EH (cell line): ENCODE measurements at places on chromosomes 2 and 18.

DNA sequence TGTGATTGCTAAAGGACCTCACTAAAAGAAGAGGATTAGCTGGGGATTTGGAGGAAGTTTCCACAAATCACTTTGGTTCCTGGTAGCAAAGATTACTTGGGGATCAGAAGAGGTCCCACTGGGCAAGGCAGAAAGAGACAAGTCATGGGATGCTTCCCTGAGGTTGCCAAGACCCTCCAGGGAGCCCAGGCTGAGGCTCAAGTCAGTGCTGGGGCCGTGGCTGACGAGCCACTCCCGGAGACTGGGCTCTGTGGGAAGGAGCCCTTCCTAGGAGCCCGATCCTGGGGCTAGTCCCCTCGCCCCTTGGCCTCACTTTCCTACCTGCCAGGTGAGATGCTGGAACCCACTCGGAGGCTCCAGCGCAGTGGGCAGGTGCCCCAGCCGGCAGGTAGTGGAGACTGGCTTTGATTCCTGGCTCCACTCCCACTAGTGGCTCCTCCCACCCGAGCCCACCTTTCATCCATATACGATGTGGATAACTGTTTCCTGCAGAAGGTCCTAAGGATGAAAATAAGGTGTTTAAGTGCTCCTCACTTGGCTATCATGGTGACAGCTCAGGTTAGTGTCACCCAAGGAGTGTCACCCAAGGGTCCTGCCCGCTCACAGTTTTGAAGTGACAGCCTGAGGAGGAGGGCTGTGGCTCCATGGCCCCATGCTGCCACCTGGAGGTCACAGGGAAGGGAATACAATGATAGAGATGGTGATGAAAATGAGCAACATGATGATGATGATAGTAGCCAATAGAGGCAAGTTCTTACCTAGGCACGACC lies 100.5 kb downstream of the CAPN13 start:
- peak; percentile 75 for DNase-seq

- DNase-seq = no peak
These were observed 1.6 kb upstream of the DNER start for GRCh38 chr2:229715895-229716507.

DNA sequence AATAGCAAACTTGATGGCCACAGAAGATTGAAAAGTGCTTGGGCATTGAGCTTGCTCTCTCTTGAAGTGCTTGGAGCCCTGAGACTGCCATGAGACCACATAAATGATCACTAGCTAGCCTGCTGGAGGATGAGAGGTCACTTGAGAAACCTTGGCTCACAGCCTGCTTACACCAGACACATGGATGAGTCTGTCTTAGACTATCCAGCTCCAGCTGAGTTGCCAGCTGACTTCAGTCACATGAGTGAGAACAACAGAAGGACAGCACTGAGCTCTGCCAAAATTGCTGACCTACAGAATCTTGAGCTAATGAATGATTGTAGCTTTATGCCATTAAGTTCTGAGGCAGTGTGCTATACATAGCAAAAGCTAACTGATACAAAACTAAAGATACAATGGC lies 18.1 kb downstream of the NABP1 start:
- peak; percentile 94 for DNase-seq

DNA sequence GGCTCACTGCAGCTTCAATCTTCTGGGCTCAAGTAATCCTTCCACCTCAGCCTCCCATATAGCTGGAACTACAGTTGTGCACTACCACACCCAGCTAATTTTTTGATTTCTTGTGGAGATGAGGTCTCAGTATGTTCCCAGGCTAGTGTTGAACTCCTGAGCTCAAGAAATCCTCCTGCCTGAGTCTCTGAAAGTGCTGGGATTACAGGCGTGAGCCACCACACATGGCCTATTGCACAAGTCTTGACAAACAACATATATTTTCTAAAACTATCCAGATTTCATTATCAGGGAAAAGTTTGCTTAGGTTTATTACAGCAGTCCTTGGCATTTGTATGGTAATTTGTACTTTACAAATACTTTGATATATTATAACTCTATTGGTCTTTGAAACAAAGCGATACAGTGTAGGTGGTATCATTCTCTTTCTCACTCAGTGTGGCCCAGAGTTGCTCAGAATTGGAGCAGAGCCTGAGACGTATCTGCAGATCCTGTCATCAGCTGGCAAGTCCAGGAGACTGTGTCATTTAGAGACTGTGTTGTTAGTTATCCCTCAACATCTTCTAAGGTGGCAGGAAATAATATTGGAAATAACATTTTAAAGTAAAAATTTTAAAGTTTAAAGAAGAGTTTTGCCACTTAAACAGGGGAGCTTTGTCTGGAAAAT lies 41.4 kb downstream of the PDK1 start:
- no peak for DNase-seq

DNA sequence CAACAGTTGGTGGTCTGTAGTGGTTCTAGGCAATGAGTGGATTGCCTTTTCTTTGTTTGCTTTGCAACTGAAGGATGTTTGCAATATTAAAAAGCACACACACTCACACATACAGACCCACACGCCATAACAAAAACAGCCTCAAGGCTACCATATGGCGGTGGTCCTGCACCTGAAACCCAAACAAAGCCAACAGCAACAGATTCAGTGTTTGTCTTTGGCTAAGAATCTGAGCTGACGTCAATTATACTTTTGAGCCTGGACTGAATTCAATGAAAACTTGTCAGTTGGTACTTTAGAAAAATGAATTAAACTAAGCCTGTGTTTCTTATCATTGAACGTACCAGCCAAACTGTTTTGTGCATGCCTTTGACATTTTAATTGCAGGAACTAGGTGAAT lies 65.0 kb upstream of the NYAP2 start:
- DNase-seq = no peak

DNA sequence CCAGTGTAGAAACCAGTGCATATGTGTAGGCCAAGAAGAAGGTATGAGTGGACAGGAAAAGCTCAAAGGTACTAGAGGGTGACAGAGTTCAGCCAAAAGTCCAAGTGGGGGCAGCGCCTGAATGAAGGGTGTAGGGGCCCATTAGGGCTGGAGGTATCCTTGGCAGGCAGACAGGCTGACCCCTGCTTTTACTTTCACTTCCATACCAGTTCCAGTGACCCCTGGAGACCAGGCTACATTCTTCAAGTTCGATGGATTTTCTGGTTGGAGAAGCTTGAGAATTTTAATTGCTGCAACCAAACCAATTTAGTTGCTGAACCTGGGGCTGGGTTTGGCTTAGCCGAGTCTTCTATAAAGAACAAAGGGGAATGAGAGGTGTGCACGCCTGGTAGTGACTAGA lies 42.3 kb upstream of the MRPL33 start:
- no peak for DNase-seq

- DNase-seq = no peak
These were observed 69.9 kb downstream of the SP100 start for GRCh38 chr2:230485801-230486341.

DNA sequence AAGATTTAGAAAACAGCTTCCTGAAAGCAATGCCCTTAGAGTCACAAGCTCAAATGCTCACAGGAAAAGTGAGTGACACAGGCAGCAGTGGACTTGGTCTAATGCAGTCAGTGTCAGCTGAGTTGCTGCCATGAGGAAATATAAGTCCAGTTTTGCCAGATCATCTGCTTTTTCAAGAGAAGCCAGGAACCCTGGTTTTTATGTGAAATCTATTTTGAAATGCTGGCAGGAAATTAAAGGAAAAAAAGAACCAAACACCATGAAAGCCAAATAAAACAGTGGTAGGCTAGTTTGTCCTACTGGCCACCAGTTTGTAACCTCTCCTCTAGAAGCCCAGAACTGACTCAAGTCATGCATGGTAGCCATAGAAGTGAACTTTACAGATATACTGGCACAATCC lies 109.2 kb downstream of the THADA start:
- peak; percentile 11 for DNase-seq
